ENCODE measurements at places on chromosomes 2 and 18. TPM values are rescaled to one million over a fixed set of nuclear protein-coding genes. Genes with fewer than 3 reads are reported as not detected.

Gene IL1RL2
- total RNA-seq = not detected

DNA sequence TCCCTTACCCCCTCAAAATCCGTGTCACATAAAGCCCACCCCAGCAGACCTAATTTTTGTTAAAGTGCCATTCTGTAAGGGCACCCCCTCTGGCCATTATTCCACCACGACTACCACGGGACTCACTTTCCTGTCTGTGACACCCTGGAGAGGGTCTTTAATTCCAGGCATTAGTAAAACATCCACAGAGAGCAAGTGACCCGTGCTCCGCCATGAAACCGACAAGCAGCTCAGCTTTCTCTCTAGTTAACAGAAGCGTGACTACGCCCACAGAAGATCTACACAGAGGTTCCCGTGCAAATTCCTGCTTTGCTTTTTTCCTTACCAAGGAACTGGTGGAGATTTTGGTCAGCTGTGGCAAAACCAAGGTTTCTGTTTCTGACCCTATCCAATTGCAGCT lies 4.4 kb downstream of the SIGLEC15 start:
- peaks cover 27% of the 10 kb centered on the region for H3K4me1 ChIP-seq
- peaks cover 15% of the 10 kb centered on the region for H3K27me3 ChIP-seq
- no peaks in the 10 kb centered on the region for H3K36me3 ChIP-seq
- DNase-seq = no peak

DNA sequence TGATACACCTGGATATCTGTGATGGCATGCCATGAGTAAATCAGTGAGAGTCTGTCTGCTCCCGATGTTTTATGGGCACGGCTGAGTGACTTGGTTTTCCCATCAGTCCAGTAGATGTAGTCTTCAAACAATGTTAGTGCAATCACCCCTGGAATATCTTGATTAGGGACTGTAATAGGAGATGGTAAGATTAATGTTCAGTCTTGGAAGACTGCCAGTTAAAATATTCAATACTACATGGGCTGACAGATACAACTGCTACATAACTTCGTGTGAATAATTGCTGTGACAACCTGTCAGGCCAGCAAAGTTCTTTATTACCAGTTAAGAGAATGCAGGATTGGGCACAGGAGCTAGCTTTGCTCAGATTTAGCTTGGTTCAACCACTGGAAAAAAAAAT lies 1673.3 kb downstream of the LRP1B start:
- H3K4me1 ChIP-seq = no peaks in the 10 kb centered on the region
- H3K27ac ChIP-seq = no peak overlapping the region
- no peaks in the 10 kb centered on the region for H3K27me3 ChIP-seq
- no peak overlapping the region for H3K4me3 ChIP-seq

GRCh38 chr18:68588169-68588568 lies 126.7 kb downstream of the TMX3 start:
- no peak overlapping the region for H3K27ac ChIP-seq
- DNase-seq = no peak
- H3K4me1 ChIP-seq = no peaks in the 10 kb centered on the region
- H3K4me3 ChIP-seq = no peak overlapping the region
- no peaks in the 10 kb centered on the region for H3K27me3 ChIP-seq

GRCh38 chr2:172710584-172711047 lies 25.0 kb upstream of the RAPGEF4 start:
- H3K27ac ChIP-seq = no peak overlapping the region
- DNase-seq = peak; percentile 33
- no peaks in the 10 kb centered on the region for H3K36me3 ChIP-seq
- no peaks in the 10 kb centered on the region for H3K4me1 ChIP-seq

All from neural crest cell (in vitro differentiated cells).